ENCODE measurements at places on chromosomes 12 and 14. TPM values are rescaled to one million over a fixed set of nuclear protein-coding genes. Genes with fewer than 3 reads are reported as not detected.

SLC39A2 gene
- not detected for total RNA-seq

AICDA gene
- total RNA-seq, result not detected

RIC8B gene
- 8.7 TPM for total RNA-seq

MEG3 gene
- 4.8 TPM for total RNA-seq

KCNH3 gene
- not detected for total RNA-seq

LRRC43 gene
- total RNA-seq, result 0.44 TPM

CCDC196 gene
- not detected for total RNA-seq

MSI1 gene
- not detected for total RNA-seq

GARIN6 gene
- total RNA-seq, result not detected

B4GALNT1 gene
- not detected for total RNA-seq

SIX4 gene
- total RNA-seq, result 0.20 TPM

ANAPC7 gene
- total RNA-seq, result 24.6 TPM

- DNase-seq, result no peak
These were observed 27.6 kb upstream of the FOXN3 start for GRCh38 chr14:89444516-89445125.

DNA sequence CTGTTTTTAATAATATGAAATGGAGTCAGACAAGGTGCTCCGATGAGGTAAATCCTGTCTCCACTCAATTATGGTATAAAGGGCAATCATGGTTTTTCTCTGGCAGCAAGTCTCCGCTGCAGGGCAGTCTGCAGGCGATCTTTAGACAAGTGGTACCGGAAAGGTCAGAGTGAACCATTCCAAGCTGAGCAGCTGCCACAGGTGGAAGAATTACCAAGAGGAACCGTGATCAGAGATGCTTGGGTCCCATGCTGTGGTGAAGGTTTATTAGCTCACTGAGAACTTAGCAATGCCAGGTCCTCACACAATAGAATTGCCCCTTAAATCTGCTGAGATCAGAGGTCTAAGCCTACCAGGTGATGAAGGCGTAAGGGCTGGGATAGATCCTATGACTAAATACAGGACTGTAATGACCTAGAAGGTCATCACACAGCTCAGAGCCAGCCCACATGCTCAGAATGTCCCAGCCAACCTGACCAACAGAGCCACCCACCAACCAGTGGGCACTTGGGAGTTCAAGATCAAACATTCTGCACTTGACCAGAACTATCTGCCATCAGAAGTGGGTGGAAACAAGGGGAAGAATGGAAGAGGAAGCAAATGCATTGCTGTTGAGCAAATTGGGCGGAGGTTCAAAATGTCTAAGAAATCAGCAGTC lies 175.2 kb upstream of the BCL2L14 start:
- DNase-seq, result no peak

- no peak for DNase-seq
These were observed 172.2 kb downstream of the FLRT2 start for GRCh38 chr14:85702191-85702590.

- no peak for DNase-seq
These were observed 41.1 kb upstream of the PCED1B start for GRCh38 chr12:47038270-47038748.

DNA sequence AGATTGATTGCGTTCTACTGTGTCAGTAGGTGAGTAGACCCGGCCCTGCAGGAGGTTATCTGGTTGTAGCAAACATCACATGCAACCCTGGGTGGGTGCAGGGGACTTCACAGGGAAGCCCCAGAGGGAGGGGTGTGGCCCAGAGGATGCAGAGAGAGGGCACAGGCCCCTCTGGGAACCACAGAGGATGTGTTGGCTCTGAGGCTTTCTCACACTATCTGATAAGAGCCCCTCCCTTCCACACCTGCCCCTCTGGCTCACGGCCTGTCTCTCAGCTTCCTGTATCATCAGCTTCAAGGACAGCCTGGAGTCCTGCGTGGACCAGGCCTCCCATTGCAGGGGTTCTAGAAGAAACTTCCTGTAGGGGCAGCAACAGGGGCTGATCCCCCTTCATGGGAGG lies 101.9 kb downstream of the RIN3 start:
- no peak for DNase-seq

DNA sequence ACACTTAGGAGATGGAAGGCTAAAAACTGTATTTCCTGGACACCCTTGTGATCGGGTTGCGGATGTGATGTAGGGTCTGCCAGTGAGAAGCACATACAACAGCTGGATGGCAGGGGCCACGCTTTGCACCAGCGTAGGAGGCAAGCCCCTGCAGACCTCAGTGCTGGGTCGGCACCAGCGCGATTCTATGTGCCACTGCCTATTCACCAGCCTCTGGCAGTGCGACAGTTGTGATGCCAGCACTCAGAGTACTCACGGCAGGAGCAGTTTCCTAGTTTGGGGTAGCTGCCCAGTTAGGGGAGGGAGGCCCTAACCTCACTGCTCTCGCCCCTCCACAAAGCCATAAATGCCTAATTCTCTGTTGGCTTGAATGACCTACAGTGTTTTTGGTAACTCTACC lies 31.6 kb downstream of the SPTLC2 start:
- DNase-seq, result no peak

DNA sequence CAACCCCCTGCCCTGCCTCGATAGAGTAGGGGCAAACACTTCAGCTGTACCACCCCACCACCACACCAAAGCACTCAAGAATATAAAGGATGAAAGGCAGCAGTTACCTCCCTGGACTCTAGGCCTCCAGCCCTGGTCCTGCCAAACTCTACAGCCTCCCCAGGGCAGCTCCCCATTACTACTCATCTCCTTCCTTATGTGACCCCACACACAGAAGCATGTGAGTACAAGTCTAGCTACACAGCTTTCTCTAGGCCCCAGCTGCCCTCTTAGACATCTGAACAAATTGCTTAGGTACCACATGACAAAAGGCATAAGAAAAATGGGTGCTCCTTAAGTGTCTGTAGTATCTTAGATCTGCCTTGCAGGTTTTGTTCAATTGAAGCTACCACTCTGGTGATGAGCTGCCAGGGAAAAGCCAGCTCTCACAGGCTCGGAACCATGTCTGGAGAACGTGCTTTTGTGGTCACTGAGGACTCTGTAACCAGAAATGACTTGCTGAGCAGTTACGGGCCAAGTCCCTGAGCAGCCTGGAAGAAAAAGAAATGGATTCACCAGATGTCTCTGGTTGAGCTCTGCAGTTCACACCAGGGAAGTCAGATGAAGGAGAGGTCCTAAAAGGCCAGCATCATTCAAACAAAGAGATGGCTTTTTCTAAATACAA lies 32.8 kb downstream of the FMNL3 start:
- no peak for DNase-seq

GRCh38 chr12:117093918-117094630 lies 5.1 kb downstream of the TESC start:
- DNase-seq, result no peak

DNA sequence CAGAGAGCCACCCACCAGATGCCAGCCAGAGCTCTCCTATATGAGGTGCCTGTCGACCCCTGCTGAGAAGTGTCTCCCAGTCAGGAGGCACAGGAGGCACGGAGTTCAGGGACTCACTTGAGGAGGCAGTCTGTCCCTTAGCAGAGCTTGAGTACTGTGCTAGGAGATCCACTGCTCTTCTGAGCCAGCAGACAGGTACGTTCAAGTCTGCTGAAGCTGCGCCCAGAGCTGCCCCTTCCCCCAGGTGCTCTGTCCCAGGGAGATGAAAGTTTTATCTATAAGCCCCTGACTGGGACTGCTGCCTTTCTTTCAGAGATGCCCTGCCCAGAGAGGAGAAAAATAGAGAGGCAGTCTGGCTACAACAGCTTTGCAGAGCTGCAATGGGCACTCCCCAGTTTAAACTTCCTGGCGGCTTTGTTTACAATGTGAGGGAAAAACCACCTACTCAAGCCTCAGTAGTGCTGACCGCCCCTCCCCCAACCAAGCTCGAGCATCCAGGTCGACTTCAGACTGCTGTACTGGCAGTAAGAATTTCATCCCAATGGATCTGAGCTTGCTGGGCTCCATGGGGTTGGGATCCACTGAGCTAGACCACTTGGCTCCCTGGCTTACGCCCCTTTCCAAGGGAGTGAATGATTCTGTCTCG lies 146.7 kb upstream of the USP15 start:
- DNase-seq, result no peak

- DNase-seq, result no peak
These were observed 12.3 kb downstream of the CCDC88C start for GRCh38 chr14:91405241-91405721.

- DNase-seq, result no peak
These were observed 3.7 kb downstream of the BIN2 start for GRCh38 chr12:51320311-51320694.

- DNase-seq, result peak; percentile 80
These were observed 47.3 kb upstream of the PAWR start for GRCh38 chr12:79737875-79738718.

GRCh38 chr12:47808574-47809365 lies 10.9 kb downstream of the HDAC7 start:
- peak; percentile 39 for DNase-seq

DNA sequence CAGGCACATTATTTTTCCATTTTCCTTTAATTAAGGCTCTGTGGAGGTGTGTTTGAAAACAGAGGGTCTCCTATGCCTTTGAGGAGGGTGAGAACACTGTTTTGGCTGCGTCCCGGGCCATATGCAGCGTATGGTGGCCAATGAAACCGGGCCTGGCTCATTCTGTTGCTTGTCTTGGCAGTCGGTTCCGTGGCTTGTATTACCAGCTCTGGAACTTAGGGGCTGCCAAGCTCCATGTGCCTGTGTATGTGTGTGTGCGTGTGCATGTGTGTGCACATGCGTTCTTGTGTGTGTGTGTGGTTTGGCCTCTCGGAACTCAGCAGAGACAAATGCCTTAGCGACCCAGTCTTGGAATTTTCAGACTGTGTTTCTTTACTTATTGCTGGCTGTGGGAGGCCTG lies 2.7 kb downstream of the JDP2 start:
- DNase-seq, result no peak

DNA sequence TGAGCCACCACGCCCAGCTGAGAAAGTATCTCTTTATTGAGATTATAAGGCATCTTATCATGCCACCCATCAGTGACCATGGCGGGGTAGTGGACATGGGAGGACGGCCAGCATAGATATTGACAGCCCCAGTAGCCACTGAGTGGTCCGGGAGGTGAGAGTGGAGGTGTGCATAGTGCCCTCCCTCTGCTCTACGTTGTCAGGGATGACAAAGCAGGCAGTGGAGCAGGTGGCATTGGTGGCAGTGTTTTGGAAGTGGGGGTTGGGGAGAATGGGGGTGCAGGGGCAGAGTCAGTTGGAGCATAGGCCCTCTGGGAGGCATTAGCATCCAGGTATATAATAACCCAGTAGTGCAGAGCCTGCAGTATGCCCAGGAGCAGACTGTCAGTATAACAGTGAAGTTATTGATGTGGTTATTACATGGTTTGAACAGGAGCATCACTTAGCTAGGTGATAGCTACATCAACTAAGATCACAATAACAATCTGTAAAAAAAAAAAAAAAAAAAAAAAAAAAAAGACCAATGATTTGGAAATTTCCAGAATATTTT lies 41.1 kb downstream of the GNG2 start:
- DNase-seq, result no peak

DNA sequence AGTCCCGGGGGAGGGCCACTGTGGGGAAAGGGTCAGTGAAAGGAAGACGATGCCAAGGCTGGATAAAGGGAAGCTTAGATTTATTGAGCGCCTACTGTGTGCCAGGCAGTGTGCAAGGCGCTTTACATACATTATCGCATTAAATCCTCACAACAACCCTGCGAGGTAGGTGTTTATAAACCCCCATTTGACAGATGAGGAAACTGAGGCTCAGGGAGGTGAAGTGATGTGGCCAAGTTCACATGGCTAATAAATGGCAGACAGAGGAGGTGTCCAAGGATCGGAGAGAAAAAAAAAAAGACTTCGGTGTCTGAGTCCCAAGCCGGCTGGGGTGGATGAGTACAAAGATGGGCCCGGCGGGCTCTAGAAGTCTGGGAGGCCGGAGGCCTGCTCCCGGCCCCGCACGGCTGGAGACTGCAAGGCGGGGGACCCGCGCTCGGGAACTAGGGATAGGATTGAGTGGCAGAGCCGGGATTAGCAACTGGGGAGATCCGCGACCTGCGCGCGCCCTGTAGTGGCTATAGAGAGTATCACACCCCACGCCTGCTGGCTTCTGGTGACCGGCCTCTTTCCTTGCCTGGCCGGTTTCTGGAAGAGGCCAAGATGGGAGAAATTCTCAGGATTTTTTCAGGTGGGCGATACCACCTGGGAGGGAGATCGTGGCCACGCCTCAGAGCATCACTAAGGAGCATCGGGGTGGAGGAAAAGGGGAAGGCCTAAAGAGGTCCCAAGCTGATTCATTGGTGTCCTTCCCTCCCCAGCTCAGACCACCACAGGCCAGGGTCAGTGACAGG lies 3.9 kb downstream of the DDN start:
- peak; percentile 80 for DNase-seq

DNA sequence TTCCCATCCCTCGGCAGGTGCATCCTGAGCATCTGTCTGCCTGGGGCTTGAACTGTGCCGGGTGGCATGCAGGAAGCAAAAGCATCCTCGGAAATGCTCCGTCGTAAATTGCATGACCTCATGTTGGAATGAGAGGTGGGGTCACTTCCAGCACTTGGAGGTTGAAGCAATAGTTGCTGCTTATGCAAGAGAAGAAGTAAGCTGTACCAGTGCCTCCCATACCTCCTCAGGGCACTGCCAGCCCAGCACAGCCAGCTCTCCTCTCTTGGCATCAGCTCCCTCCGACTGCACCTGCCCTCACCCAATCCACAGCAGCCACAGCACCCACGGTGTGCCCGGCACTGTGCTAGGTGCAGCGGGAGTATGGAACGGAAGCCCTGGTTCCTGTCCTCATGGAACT lies 11.5 kb downstream of the TEAD4 start:
- peak; percentile 45 for DNase-seq

DNA sequence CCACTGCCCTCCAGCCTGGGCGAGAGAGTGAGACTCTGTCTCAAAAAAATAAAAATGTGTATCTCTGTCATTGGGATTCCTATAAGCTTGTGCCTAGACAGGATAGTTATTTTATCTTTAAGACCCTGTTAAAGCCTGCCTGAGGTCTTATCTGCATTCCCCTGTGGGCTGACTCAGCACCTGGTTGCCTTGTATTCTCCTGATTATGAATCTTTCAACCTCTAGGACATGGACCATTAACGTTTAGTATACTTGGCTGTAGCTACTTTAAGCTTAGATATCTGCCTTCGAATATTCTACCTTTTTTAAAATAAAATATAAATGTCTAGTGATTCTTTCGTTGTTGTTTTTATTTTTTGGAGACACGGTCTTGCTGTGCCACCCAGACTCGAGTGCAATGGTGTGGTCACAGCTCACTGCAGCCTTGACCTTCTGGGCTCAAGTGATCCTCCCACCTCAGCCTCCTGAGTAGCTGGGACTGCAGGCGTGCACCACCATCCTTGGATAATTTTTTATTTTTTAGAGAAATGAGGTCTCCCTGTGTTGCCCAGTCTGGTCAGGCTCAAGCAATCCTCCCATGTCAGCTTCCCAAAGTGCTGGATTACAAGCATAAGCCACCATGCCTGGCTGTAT lies 41.3 kb downstream of the RESF1 start:
- DNase-seq, result no peak

- DNase-seq, result peak; percentile 28
These were observed 274.7 kb downstream of the EGLN3 start for GRCh38 chr14:33676135-33676566.

DNA sequence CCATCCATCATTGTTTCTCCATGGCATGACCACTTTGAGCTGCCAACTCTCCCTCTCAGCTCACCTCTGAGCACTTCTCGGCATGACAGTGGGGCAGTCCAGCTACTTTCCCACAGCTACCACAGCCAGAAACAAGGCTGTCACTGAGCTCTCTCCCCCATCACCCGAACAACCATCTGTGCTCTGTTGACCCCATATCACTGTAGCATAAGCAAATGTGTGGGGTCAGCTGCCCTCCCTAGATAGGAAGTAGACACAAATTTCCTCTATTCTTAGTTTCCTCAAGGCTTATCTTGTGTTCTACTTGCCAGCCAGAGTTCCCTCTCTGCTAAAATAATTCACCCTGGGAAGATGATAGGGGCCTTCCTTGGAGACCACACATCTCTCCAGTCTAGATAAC lies 82.6 kb upstream of the FUT8 start:
- no peak for DNase-seq

Measured in lung microvascular endothelial cell (primary cell).